ENCODE measurements at places on chromosomes 6 and 20. TPM values are rescaled to one million over a fixed set of nuclear protein-coding genes. Genes with fewer than 3 reads are reported as not detected.

GRCh38 chr20:57079031-57080005 lies 187.1 kb downstream of the BMP7 start:
- no peaks in the 10 kb centered on the region for H3K36me3 ChIP-seq
- no peaks in the 10 kb centered on the region for H3K4me1 ChIP-seq
- DNase-seq: no peak
- no peak overlapping the region for H3K27ac ChIP-seq
- no peak overlapping the region for H3K4me3 ChIP-seq

Gene LGSN
- polyA plus RNA-seq: not detected

- H3K4me1 ChIP-seq: no peaks in the 10 kb centered on the region
- no peaks in the 10 kb centered on the region for H3K36me3 ChIP-seq
- H3K4me3 ChIP-seq: no peak overlapping the region
- H3K27ac ChIP-seq: no peak overlapping the region
- H3K27me3 ChIP-seq: no peaks in the 10 kb centered on the region
Measured at GRCh38 chr6:98454809-98455322, 379.5 kb upstream of the POU3F2 start.

Gene B4GALT5
- 18.0 TPM for polyA plus RNA-seq

- H3K36me3 ChIP-seq: no peaks in the 10 kb centered on the region
- H3K4me3 ChIP-seq: peak overlapping the region; percentile 40
- H3K27ac ChIP-seq: no peak overlapping the region
- DNase-seq: no peak
- H3K4me1 ChIP-seq: no peaks in the 10 kb centered on the region
Measured at GRCh38 chr6:166307082-166308032, 835 bp downstream of the PRR18 start.

DNA sequence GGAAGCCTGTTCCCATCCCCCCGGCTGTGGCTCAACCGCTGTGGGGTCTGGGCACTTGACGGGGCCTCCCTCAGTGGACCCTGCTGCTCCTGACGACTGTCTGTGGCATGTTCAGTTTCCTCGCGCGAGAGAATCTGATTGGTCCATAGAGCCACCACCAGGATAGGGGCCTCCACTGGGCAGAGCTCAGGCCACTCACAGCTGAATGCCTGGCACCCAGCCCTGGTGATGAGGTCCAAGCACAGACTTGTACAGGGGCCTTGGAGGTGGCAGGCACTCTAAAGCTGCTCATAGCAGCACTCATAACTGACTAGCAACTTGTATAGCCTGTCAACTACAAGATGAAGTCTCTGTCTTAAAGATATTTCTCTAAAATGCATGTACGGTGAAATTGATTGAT lies 368.1 kb downstream of the NRN1 start:
- no peaks in the 10 kb centered on the region for H3K36me3 ChIP-seq
- no peaks in the 10 kb centered on the region for H3K4me1 ChIP-seq
- H3K27me3 ChIP-seq: no peaks in the 10 kb centered on the region
- DNase-seq: no peak

DNA sequence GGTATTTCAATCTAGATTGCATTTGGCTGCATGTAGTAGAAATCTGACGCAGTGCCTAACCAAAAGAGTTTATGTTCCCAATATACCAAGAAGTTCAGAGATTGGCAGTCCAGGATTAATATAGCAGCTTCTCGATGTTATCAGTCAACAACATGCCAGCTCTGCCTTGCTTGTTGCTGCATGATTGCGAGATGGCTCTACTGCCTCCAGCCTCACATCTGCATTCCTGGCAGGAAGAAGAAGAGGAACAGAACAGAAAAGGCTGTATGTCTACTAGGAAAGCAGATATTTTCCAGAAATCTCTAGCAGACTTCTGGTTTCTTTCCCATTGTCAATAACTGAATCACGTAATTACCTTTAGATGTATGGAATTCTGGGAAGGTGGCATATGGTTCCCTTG lies 60.8 kb downstream of the SLC35D3 start:
- no peaks in the 10 kb centered on the region for H3K27me3 ChIP-seq
- H3K4me3 ChIP-seq: no peak overlapping the region
- no peak overlapping the region for H3K27ac ChIP-seq
- H3K36me3 ChIP-seq: no peaks in the 10 kb centered on the region
- H3K4me1 ChIP-seq: peaks cover 6% of the 10 kb centered on the region

Gene SLC22A16
- polyA plus RNA-seq: not detected

DNA sequence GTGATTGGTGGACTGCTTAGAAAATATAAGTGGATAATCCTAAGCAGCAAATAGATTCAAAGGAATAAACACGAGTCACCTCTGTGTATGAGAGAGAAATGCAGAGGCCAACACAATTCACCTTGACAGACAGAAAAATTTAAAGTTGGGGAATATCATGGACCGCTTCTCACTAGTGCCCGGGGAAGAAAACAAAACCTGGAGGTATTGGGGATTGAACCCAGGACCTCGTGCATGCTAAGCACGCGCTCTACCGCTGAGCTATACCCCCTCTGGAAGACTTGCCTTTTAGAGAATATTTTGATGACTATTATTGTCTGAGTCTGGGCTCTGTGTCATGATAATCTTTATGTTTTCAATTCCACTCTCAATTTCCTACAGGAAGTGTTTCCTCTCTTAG lies 111.9 kb downstream of the TRIM27 start:
- no peak overlapping the region for H3K4me3 ChIP-seq
- no peak overlapping the region for H3K27ac ChIP-seq
- H3K36me3 ChIP-seq: no peaks in the 10 kb centered on the region
- peaks cover 100% of the 10 kb centered on the region for H3K27me3 ChIP-seq
- H3K4me1 ChIP-seq: peaks cover 8% of the 10 kb centered on the region

DNA sequence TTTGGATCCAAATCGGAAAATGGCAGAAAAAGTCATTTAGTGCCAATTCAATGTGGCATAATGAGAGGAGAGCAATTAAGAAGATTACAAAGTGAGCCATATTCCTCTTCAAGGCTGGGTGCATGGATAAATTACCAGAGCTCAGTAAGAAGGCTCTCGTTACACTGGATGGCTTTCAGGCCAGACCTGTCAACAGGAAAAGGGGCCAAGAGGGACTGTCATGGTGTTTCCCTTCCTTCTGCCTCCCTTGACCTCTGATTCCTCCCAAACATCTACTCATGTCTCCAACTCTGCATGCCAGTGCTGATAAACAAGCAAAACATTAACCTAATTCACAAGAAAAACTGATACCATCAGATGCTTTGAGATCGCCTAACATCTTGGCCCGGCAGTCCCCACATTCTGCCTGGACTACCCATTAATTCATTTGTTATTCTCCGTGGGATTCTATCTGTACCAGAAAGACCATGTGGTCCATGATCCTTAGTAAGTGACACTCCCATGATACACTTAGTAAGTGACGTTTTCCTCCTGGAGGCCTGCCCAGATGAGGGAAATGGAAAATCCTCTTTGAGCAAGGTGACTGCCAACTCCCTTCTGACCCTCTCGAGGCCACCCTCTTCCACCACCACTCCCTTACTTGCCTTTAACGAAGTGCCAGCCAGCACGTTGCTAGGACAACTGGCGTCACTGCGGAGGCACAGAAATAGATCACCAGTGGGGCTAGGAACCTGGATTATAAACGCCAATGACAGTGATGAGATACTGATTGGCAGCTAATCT lies 239.2 kb downstream of the GMPR start:
- no peaks in the 10 kb centered on the region for H3K27me3 ChIP-seq
- H3K4me1 ChIP-seq: peaks cover 28% of the 10 kb centered on the region
- H3K27ac ChIP-seq: peak overlapping the region; percentile 4

DNA sequence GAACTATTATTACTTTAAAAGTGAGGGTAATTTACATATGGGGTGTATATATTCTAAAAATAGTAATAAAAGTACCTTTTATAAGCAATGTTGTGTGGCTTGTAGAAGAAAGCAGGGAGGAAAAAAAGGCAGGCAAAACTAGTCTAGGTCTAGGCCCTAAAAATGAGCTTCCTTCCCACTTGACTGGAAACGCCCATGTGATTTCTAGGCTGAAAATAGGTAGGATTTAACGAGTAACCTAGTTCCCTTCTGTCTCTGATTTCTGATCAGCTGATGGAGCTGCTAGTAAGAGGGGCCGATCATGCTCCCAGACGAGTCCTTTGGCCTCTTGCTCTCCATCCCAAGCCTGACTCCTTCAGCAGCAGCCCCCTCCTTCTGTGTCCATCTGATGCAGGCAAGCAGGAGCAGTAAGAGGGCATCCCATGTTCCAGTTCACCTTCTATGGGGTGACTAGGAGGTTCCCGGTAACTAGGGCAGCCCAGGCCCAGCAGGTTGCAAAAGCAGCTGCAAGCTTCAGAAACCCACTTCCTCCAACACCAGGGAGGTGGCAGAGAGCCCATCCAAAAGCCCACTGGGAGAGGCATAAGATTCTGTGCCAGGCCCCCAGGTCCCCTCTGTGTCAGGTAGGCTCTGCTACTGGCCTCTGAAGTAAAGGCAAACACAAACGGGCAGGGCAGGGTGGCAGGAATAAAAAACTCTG lies 24.4 kb downstream of the TBC1D20 start:
- DNase-seq: no peak
- H3K36me3 ChIP-seq: peaks cover 69% of the 10 kb centered on the region
- no peak overlapping the region for H3K4me3 ChIP-seq
- no peaks in the 10 kb centered on the region for H3K4me1 ChIP-seq

GRCh38 chr6:3902871-3903648 lies 53.9 kb downstream of the FAM50B start:
- no peaks in the 10 kb centered on the region for H3K36me3 ChIP-seq
- no peak overlapping the region for H3K4me3 ChIP-seq
- H3K27me3 ChIP-seq: no peaks in the 10 kb centered on the region
- H3K27ac ChIP-seq: no peak overlapping the region
- H3K4me1 ChIP-seq: peaks cover 14% of the 10 kb centered on the region
- no peak for DNase-seq

DNA sequence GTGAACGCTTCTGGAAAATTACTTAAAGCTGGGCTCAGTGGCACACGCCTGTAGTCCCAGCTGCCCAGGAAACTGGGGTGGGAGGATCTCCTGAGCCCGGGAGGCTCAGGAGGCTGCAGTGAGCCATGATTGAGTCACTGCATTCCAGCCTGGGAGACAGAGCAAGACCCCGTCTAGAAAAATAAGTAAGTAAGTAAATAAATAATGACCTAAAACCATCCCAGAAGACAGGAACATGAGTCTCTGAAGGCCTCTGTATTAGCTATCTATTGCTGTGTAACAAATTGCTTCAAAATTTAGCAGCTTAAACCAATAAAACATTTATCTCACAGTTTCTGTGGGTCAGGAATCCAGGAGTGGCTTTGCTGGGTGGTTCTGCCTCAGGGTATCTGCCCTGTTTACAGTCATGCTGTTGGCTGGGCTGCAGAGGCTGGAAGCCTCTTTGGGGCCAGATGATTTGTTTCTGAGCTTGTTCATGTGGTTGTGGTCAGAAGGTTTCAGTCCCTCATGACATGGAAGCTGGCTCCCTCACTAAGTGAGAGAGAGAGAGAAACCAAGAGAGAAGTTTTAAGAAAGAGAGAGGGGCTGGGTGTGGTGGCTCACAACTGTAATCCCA lies 48.4 kb upstream of the NCOA3 start:
- H3K4me1 ChIP-seq: no peaks in the 10 kb centered on the region
- peak; percentile 79 for DNase-seq
- no peaks in the 10 kb centered on the region for H3K27me3 ChIP-seq
- H3K4me3 ChIP-seq: no peak overlapping the region

Gene UFL1
- 37.4 TPM for polyA plus RNA-seq

Gene GJA10
- not detected for polyA plus RNA-seq

DNA sequence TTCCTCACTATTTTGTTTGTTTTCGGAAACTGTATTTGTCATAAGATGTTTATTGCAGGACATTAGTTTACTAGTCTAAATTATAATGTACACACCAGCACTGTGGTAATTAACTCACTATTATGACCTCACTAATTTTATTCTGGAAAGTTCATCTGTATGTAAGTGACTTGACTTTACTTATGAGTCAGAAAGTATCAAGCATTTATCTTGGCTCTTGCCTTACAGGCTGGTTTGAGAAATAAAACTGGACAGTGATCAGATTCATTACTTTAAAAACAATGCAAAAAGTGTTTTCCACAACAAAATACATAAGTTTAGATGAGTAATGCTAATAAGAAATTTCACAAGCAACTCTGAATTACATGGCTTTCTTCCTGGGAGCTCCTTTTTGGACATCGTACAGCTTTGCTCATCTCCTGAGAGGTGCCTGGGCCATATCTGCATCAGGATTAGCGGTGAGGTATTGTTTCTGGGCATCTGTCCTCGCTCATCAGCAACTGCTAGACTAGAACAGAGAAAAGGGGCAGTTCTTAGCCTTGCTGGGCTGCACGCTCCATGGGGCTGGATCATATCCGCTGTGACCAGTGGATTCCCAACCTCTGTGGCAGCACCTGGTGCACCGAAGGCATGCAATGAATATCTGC lies 179.8 kb downstream of the SOD2 start:
- no peak overlapping the region for H3K27ac ChIP-seq
- no peaks in the 10 kb centered on the region for H3K4me1 ChIP-seq
- no peak overlapping the region for H3K4me3 ChIP-seq
- DNase-seq: no peak
- H3K27me3 ChIP-seq: no peaks in the 10 kb centered on the region
- no peaks in the 10 kb centered on the region for H3K36me3 ChIP-seq

DNA sequence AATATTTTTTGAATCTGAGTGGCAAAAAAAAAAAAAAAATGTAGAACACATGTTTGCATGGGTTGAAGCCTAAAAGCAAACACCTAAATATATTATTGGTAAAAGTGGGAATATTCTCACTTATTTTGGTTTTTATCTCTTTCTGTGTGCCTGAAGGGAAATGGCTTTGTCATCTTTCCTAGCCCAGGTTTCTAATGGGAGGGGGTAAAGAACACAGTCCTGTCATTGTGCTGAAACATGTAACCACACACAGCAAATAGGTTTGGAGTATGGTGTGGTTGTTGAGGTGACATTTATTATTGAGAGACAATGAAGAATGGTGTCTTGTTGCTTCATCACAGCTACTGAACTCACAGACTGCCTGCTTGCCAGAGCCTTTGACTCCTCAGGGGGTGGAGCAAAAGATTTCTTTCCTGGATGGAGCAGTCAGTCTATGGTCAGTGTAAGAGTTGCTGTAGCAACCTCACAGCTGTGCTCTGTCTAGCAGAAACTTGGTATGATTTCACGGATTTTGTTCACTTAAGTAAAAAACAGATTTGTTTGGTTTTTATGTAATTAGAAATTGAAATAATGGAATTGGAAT lies 70.2 kb downstream of the CEP57L1 start:
- H3K4me3 ChIP-seq: no peak overlapping the region
- no peaks in the 10 kb centered on the region for H3K4me1 ChIP-seq
- peaks cover 3% of the 10 kb centered on the region for H3K36me3 ChIP-seq
- H3K27ac ChIP-seq: no peak overlapping the region

All from cardiac muscle cell (in vitro differentiated cells and primary cell).